Glutamatergic neuron (in vitro differentiated cells): ENCODE measurements at places on chromosomes 16 and 17.

DNA sequence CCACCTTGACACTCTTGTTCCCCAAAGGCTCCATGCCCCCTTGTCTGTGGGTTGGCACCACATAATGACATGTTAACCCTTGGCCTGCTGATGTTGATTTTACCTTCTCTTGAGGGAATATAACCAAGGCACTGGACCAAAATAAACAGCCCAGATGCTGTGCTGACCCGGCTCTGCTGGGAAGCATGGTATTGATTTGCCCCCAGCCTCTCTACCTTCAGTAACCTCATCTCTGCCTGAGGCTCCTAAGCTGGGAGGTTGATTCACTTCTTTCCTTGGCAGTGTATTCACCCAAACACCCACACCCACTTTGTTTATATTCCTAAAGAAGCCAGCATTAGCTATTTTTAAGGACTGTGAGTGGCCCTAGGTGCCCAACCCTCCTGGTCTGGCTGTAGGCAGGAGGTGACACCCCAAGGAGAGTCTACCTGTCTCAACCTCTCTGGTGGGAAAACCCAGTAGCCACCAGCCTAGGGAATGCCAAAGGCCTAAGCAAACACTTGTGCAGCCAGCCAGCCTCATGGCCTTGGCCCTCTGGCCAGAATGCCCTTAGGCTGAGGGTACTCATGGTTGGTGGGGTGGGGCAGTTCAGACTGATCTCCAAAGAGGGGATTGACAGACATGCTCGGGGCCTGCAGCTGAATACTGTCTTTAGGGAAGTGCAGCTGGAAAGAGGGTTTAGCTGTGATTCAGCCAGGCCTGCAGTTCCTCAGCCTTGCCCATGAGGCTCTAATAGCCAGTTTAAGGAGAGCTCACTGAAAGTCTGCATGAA lies 42.7 kb downstream of the GNAO1 start:
- no peak for DNase-seq

DNA sequence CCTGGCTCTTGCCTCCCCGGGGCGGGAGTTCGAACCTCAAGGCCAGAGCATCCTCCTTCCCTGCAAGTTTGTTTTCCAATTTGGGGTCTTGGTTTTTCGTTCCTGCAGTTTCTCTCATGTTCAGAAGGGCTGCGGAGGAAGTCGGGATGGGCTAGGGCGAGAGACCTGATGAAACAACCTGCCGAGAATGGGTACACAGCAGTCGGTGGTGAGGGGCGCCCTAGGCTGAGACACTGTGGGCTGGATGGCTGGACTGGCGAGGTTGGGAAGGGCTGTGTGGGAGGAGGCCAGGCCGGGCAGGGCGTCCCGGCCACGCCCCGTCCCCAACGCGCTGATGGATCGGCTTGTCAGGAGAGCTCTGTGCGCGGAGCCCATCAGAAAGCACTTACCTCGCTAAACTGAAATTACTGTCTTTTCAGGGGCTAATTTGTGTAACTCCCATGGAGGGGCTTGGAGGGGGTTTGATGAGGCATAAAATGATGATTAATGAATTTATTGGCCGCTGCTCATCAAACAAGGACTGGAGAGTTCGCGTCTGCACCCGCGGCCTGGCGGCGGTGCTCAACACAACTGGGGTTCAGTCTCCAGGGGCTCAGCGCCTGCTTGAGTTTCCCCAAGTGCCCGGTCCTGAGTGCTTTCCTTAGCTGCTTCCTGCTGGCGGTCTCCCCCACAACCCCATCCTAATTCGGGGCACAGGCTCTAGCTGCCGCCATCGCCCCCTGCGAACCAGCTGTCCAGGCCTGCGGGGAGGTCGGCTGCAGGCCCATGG lies 9.0 kb downstream of the IRX5 start:
- DNase-seq: peak; percentile 68

DNA sequence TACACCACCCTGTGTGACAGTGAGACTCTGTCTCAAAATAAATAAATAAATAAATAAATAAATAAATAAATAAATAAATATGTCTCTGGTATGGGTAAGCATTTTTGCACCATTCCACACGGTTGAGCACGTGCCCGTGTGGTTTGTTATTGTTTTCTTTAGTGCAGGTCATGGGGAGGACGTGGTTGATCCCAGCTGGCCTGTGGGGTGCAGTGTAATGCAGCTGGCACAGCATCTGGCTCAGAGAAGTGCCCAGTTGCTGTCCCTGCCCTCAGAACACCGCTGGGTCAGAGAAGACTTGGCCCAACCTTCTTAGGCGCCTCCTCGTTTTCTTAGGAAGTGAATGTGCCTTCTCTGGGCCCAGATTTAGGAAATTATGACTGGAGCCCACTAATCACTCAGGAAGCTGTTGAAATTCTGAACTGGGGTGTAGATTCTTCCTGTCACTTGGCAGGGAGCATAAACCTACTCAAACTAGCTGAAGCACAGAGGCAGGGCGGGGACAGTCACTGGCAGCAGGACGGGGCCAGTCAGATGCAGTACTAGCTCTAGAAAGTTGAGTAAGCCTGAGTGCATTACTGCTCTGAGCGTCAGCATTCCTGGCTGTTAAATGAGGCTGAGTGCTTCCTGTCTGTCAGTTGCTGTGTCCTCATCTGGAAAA lies 85.9 kb downstream of the SNX29 start:
- no peak for DNase-seq

DNA sequence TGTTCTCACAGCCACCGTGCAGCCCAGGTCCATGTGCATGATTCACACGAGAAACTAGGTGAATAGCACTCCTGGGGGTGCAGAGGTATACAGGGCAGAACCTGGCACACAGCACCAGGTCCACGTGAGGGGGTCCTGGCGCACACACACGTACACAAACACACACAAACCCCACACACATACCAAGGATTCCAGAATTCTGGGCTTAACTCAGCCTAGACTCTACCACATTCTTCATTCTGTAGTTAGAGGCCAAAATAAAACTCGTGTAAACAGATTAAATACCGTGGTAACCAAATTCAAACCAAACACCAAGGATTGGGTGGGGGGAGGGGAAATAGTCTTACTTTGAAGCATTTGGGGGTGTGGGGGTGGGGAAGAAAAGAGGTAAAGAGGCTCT lies 58.5 kb downstream of the XYLT1 start:
- DNase-seq: no peak

DNA sequence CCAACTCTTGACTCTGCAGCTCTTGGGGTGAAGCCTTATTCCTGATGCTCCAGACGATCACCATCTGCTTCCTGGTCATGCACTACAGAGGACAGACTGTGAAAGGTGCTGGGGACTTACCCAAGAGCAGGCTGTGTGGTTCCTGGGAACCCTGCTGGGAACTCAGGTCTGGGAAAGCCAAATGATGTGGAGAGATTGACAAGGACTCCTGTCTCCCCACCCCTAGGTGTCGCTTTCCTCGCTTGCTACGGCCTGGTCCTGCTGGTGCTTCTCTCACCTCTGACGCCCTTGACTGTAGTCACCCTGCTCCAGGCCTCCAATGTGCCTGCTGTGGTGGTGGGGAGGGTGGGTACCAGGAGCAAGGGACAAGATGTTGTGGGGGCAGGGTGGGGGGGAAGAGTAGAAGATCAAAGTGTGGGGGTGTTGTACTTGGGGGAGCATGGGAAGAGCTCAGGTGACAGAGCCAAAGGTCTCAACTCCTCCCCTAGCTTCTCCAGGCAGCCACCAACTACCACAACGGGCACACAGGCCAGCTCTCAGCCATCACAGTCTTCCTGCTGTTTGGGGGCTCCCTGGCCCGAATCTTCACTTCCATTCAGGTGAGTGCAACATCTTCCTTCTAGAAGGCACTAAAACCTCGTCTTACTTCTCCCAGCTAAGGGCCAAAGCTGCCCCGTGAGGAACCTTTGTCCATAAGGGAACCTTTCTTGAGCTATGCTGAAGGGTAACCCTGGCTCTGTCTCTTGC lies 3.0 kb downstream of the SOX15 start:
- DNase-seq: no peak

- no peak for DNase-seq
Measured at GRCh38 chr17:32623196-32623595, 136.4 kb downstream of the CDK5R1 start.

DNA sequence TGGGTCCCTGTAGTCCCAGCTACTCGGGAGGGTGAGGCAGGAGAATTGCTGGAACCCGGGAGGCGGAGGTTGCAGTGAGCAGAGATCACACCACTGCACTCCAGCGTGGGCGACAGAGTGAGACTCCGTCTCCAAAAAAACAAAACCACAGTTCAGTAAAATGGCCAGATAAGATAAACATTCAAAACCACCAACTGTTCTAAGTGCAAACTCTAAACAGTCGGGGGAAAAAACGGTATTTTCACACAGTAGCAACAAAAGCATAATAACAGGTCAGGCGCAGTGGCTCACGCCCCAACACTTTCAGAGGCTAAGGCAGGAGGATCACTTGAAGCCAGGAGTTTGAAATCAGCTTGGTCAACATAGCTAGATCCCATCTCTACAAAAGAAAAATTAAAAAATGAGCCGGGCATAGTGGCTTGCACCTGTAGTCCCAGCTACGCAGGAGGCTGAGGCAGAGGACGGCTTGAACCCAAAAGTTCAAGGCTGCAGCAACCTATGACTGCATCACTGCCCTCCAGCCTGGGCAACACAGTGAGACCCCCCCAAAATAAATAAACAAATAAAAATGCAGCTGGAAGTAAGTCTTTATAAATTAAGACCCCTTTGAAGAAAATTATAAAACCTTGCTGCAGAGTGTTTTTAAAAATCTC lies 10.8 kb upstream of the HASPIN start:
- DNase-seq: no peak

- no peak for DNase-seq
Measured at GRCh38 chr16:1895068-1895467, 23.1 kb upstream of the MEIOB start.

- no peak for DNase-seq
Measured at GRCh38 chr17:34673995-34674890, 94.9 kb downstream of the TMEM132E start.

DNA sequence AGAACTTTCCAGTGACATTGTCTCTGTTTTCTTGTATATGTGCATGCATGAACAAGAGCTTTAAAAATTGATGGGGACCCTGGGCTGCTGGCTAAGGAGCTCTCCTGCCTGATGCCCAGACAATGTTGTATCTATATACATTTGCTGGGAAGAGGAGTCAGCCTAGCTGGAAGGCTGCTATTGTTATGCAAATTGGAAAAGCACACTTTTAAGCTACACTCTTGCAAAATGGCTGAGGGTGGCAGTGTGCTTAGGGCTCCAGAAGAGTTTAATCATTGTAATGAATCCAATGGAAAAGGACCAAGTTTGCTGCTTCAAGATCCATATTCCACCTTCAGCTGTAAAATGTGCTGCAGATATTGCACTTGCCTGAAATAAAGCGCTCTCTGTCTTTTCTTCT lies 171.8 kb downstream of the PRKCA start:
- DNase-seq: no peak

DNA sequence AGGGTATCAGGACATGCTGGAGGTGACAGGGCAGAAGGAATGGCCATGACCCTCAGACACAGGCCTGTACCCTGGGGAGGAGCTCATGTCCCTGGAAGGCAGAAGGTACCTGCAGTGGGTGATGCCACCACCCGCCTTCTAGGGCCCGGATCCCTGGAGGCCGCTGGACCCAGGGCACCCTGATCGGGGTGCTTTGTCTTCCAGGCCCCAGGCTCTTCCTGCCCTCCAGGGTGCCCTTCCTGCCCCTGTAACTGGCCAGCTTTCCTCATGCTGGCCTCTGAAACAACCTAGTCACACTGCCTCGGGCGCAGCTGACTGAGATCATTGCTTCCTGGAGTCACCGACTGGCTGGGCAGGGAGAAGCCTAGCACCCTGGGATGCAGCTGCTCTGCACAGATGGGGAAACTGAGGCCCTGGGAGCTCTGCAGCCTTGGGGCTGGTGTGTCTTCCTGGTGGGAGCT lies 5.8 kb downstream of the ADCY7 start:
- no peak for DNase-seq

DNA sequence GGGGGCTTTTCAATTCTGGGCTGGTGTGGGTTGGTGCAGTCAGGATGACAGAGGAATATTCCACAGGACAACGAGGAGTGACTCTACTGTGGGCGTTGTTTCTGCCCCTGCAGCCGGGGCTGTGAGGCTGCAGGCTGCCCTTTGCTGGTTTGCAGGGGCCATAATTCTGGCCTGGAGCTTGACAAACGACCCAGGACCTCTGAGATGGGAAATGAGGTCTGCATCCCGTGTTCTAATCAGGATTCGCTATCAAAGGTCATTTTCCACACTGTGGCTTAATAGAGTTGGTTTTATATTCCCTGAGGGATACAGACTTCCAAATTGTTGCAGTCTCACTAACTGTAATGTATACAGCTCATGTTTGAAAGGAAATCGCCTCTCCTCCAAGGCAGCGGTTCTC lies 180.9 kb downstream of the RPTOR start:
- DNase-seq: no peak

- no peak for DNase-seq
Measured at GRCh38 chr16:84502581-84502980, 1.9 kb downstream of the MEAK7 start.

DNA sequence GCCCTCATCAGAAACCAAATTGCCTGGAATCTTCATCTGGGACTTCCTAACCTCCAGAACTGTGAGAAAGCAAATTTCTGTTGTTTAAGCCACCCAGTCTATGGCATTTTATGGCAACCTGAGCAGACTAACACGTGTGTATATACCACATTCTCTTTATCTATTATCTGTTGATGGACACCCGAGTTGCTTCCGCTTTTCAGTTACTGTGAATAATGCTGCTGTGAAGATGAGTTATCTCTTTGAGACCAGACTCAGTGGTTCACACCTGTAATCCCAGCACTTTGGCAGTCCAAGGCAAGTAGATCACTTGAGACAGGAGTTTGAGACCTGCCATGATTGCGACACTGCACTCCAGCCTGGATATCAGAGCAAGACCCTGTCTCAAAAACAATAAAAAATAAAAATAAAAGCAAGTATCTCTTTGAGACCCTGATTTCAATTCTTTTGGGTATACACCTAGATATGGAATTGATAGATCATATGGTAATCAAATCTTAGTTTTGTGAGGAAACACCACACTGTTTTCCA lies 27.2 kb upstream of the CNEP1R1 start:
- no peak for DNase-seq

DNA sequence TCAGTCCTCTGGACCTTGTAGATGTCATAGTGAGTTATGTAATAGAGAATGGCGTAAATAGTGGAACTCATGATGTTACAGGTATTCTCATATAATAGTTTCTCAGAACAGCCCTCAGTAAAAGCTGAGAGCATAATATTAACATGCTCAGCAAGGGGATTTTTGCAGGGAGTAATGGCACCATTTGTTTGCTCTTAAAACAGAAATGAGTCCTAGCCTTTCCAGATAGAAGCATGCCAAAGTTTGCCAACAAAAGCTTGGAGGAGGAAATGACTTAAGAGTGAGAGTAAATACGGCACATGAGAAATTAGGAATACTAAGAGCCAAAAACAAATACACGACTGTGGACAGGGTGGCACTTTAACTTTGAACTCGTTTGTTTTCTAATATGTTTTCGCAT lies 198.4 kb downstream of the ANKFN1 start:
- no peak for DNase-seq

DNA sequence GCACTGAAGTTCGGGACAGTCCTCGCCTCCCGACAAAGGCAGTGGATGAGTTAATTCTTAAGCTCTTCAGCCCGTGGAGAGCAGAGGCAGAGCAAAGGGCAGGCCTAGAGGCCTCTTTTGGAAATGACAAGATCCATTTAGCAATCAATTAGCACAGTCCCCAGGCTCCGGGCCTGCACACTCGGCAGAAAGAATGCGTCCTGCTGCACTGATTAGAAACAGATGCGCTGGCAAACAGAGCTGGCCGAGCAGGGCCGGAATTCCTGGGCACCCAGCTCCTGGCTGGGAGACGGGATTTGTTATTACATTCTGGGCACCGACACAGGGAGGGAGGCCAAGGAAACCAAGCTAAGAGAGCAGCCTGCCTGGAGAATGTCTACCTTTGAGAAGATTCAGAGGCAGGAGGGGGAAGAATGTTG lies 162.9 kb downstream of the COPRS start:
- DNase-seq: peak; percentile 81

GRCh38 chr16:74623214-74623838 lies 16.4 kb upstream of the GLG1 start:
- DNase-seq: no peak
